ENCODE measurements at places on chromosomes 1 and 21.

DNA sequence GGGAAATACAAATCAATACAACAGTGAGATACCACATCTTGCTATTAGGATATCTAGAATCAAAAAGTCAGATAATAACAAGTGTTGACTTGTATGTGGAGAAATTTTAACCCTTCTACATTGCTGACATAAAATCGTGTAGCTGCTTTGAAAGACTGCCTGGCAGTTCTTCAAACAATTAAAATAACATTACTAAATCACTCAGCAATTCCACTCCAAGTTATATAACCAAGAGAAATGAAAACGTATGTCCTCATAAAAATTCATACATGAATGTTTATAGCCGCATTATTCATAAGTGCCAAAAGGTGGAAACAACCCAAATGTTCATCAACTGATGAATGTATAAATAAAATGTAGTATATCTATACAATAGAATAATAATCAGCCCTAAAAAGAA, 164.6 kb downstream of the RASAL2 start:
- DNase-seq = no peak

GRCh38 chr1:41902159-41902577, 16.6 kb downstream of the HIVEP3 start:
- DNase-seq = no peak

- no peak for DNase-seq
Observed at GRCh38 chr1:154446789-154447188, 41.6 kb downstream of the IL6R start.

DNA sequence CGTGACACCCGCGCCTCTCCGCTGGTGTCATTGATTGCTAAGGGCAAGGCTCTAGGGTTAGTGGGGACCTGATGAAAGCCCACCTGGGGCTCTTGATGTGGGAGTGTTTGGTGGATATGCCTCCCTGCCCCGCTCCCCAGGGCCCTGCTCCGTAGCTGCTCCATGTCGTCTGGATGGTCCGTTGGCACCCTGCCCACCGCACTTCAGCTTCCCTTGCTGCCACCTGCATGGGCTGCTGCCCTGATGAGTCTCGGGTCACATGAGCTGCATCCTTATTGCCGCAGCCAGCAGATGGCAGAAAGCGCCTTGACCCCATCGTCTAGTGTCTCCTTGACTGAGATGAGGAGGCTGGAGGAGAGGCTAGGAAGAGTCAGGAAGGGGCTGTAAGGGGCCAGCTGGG, 439.4 kb downstream of the CAMTA1 start:
- no peak for DNase-seq

DNA sequence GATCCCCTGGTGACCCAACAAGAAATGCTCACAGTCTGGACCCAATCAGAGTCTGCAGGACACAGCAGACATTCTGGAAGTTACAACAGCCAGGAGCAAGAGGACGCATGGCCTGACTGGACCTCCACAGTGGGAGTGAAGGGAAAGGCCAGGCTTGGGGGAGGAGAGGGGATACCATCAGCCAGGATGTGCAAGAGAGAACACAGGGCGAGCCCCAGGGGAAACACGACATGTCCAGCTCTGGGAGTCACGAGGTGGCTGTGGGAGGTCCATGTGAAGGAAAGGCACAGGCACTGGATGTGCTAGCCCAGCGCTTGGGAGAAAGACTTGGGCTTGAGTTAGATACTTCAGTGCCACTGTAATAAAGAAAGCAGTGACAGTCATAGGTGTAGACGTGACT, 87.3 kb downstream of the HSF2BP start:
- no peak for DNase-seq

Data from right kidney (tissue), 9 donors.